NCI-H1436 (cell line): ENCODE measurements at places on chromosomes 6 and 20.

GRCh38 chr6:105587349-105588122 is 184.7 kb upstream of the PREP start:
- DNase-seq, result no peak

DNA sequence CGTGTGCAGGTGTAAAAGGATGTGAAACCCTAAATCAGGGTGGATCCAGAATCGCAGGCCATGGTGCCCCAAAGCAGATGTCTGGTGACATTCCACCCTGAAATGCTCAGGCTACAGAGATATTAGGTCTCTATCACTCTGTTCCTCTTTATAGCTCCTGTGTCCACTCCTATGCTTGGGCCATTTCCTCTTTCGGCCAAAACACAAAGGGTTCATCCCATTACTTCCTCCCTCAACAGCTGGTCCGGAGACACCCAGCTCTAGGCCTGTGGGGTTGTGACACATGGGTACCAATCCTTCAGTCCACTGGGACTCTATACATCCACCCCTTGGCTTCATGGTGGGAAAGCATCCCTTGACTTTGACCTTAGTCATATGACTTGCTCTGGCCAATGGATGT is 1.7 kb upstream of the SIGLEC1 start:
- no peak for DNase-seq

DNA sequence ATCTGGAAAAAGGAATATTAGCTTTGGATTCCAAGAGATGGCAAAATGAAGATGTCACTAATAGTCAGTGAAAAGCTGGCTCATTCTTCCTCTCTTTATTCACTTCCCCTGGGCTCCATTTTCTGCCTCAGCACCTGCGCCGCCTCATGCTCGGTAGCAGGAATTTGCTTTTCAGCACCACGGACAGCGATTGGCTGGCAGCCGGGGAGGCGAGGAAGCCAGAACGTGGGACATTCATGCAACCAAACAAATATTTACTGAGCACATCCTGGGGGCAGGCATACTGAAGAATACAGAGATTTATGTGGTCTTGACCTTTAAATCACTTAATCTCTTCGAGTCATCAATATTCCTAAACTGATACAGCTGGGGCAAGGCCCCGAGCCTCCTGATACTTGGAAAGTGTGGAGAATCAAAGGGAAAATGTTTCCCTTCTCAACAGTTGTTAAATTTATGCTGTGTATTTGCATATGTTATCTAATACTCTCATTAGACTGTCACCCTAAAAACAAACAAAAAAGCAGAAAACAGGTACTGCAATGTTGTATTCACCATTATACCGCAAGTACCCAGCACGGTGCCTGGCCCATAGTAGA is 12.1 kb upstream of the PDYN start:
- no peak for DNase-seq

GRCh38 chr6:161215193-161215592 is 58.7 kb downstream of the AGPAT4 start:
- DNase-seq, result no peak

- no peak for DNase-seq
These were observed 152.1 kb downstream of the TFAP2C start for GRCh38 chr20:56781108-56781739.
